ENCODE measurements at places on chromosomes 12 and 14. TPM values are rescaled to one million over a fixed set of nuclear protein-coding genes. Genes with fewer than 3 reads are reported as not detected.

C12orf60 gene
- 4.5 TPM for polyA plus RNA-seq

DNA sequence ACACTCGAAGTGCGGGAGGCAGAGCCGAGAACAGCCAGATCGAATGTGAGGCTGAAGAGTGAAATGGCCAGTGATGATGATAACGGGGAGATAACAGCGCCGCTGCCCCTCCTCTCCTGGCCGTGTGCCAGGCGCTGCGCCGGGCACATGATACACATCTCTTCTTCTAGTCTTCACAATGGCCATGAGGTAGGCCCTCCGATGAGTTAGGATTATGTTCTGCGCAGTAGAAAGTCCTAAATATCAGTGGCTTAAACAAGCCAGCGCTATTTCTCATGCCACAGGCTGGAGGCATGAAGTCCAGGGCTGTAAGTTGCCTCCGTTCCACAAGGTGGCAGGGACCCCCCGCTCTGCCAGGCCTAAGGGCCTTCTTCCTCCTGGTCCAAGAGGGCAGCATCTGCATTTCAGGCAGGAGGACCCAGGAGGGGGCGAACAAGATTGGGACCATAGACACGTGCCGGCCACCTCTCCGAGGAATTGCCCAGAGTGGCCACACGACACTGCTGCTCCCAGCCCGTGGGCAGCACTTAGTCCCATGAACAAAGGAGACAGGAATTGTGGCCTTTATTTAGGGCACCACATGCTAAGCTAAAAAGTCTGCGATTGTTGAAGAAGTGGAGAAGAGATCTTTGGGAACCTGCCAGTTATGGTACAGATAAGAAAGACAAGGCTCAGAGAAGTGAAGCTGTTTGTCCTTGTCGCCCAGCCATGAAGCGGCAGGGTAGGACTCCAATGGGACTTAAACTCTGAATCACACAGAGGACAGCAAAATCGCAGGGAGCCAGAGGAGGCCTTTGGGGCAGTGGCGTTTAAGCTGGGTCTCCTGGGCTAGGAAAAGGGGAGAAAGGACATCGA lies 10.9 kb upstream of the HVCN1 start:
- no peak for DNase-seq

GRCh38 chr12:116303066-116303465 lies 25.6 kb upstream of the MED13L start:
- no peak for DNase-seq

DNA sequence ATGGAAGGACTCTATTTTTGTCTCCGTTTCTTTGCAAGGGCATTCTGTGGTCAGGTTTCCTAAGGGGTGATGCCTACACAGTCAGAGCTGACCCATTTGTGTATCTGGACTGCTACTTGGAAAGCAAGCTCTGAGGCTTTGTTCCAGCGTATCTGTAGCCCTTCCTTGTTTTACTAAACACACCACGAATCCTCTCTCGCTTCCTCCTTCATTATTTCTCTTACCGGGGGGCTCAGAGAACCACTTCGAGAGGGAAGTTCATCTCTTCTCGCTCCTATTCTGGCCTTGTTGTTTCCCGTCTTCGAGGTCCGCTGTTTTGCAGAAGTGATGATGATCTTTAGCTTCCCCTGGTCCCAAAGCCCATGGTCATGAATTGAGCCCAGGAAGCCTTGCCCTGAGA lies 164.7 kb downstream of the SSPN start:
- DNase-seq = no peak

DNA sequence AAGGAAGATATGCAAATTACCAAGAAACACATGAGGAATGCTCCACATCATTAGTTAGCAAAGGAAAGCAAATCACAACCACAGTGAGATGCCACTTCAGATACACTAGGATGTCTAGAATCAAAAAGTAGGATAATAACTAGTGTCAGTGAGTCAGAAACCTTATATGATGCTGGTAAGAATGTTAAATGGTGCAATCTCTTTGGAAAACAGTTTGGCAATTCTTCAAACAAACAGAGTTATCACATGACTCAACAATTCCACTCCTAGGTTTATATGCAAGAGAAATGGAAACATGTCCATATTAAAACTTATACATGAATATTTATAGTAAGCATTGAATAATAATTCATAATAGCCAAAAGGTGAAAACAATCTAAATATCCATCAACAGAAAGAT lies 220.9 kb downstream of the FOXG1 start:
- DNase-seq = no peak

DNA sequence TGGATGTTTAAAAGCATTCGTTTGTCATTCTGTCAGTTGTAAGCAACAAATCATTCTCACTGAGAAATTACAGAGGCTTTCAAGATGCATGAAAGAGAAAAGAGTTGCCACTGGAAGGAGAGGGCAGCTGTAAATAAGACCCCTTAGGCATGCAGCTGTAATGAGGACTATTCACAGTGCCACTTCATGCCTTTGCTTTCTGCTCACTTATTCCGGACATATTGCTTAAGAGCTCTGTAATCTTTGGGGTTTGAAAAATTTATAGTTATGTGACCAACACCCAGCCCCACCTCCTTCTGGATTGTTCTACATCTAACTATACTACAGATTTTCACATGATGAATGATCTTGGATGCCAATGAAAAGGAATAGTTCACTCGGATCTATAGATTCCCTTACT lies 194.8 kb upstream of the DCN start:
- no peak for DNase-seq

- no peak for DNase-seq
These were observed 156.4 kb upstream of the PLXNC1 start for GRCh38 chr12:93991829-93992461.

TPPP2 gene
- polyA plus RNA-seq = 2.6 TPM

- no peak for DNase-seq
These were observed 15.8 kb downstream of the CYP46A1 start for GRCh38 chr14:99699861-99700260.

All from left renal cortex interstitium (tissue), 4 donors.